MCF 10A (cell line): ENCODE measurements at places on chromosomes 4 and X. TPM values are rescaled to one million over a fixed set of nuclear protein-coding genes. Genes with fewer than 3 reads are reported as not detected.

MBTPS2 gene
- total RNA-seq = 21.1 and 21.8 TPM in 2 replicates

FANCB gene
- 1.9 and 2.7 TPM in 2 replicates for total RNA-seq

GPR173 gene
- 1.3 TPM in 2 replicates for total RNA-seq

CSAG1 gene
- not detected in 2 replicates for total RNA-seq

SULT1E1 gene
- 2.8 and 6.5 TPM in 2 replicates for total RNA-seq

DNA sequence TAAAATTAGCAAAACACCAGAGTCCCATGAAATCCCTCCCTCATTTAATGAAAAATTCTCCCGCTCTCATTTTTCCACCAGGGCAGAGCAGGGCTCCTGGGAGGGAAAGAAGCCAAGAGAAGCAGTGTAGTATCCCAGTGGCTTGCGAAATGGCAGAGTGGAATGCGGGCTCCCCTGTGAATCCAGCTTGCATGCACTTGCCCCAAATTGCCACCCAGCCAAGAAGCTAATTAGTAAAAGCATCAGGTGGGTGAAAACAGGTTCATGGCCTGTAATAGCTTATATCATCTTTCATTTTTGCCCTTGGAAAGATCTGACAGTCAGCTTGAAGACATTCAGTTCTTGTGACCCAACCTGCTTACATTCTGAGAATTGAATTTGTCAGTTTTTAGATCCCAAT is 10.1 kb downstream of the AMOT start:
- DNase-seq = peak; percentile 40

DNA sequence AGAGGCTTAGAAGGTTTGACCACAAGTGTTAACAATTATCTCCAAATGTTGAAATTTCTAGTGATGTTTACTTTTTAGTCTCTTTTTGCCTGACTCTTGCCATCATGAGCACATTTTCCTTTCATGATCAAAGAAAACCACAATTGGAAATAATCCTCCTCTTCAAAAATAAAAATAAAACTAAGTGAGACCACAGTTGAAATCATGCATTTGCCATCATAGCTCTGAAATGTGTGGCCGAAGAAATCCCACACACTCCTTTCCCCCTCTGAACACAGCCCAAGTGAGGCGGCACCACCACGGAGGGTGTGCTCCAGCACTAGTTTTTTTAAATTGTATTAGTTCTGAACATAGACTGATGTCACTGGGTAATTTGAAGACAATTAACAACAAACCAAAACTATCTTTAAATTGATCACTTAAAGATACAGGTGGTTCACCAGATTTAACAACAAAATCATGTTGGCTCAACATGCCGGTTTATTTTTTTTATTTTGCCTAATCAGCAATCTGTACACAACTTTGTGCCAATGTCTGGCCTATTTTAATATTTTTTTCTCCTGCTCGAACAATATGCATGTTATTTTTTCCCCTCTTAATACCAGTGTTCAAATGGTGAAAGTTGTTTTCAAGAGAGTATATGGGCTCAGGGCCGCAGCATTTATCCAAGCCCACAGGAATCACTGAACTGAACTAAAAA is 17.6 kb downstream of the APBB2 start:
- no peak for DNase-seq

GRCh38 chr4:147456706-147457105 is 24.2 kb upstream of the EDNRA start:
- no peak for DNase-seq

GRCh38 chr4:4362991-4363697 is 23.8 kb upstream of the NSG1 start:
- DNase-seq = no peak

GRCh38 chr4:179583221-179583620 is 2141.0 kb upstream of the AGA start:
- DNase-seq = no peak

DNA sequence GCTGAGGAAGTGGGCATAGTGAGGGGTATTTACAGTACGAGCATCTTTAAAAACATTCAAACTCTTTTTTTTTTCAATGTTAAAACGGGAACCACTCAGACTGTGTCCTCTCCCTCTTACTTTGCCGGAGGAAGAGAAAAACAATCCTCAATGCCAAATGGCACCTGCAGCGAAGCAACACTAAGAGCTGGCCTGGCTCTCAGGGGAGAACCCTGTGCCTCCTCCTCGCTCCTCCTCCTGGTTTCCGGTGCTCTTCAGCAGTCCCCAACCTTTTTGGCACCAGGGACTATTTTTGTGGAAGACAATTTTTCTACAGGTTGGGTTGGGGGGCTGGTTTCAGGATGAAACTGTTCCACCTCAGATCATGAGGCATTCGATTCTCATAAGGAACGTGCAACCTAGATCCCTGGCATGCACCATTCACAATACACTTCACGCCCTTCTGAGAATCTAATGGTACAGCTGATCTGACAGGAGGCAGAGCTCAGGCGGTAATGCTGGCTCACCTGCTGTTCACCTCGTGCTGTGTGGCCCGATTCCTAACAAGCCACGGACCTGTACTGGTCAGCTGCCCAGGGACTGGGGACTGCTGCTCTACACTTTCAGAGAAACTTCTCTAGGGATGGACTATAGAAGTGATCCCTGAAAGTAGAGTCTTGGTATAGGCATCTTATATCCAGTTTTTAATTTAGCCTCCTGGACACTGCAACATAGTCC is 404.1 kb downstream of the RAPGEF2 start:
- DNase-seq = no peak

- DNase-seq = no peak
Observed at GRCh38 chr4:113288696-113289095, 239.2 kb downstream of the ANK2 start.

GRCh38 chr4:174707051-174707676 is 121.9 kb downstream of the GLRA3 start:
- DNase-seq = no peak
